Mesenchymal stem cell (in vitro differentiated cells and primary cell): ENCODE measurements at places on chromosomes 7 and 10.

GRCh38 chr7:27078616-27079233 lies 17.1 kb downstream of the HOXA1 start:
- DNase-seq, result no peak

DNA sequence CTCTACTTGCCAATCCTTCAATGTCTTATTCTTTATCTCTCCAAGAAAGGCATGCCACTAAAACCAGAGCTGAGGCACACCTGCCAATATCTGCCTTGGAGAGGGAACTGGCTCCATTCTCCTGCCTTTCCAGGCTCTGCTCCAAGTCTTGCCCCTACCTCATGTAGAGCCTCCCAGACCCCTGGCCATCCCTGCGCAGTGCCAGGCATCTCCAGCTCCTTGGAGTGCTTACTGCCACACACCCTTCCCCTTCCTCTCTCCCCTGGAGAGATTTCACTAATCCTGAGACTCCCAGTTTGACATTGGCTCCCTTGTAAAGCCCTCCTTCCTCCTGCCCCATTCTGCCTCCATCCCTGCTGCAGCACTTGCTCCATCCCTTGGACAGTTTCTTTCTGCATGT lies 255.2 kb upstream of the ZMIZ1 start:
- DNase-seq, result no peak

- no peak for DNase-seq
Observed at GRCh38 chr7:159032753-159033472, 111.8 kb downstream of the VIPR2 start.

DNA sequence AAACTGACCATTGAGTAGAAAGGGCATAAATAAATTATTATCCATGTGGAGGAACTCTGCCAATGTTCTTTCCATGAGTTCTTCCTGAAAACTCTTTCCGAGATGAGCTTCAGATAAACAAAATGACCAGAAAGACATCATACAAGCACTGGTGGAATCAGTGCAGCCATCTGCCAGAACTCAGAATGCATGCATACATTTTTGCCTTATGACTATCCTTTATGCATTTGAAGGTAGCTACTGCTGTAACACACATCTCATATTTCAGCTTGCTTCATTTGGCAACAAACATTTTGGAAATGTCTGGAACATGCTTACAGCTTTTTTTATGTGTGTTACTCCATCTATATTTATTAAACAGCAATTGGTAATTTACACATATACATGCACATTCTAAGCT lies 448.9 kb downstream of the PLXDC2 start:
- DNase-seq, result peak; percentile 15

DNA sequence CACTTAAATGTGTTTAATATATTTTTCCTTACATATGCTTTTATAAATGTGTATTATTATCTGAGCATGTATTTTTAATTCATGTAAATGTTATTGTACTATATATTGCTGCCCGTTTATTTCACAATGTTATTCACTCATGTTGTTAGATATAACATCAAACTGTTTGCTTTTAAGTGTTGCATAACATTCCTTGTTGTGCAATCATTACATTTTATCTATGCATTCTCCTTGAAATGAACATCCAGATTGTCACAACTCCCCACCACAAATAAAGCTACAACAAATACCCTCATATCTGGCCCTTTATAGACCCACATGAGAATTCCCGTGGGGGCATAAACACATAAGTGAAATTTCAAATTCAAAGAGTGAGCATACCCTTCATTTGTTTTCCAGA lies 264.2 kb downstream of the HPSE2 start:
- peak; percentile 55 for DNase-seq

- no peak for DNase-seq
Observed at GRCh38 chr7:113268757-113269156, 150.4 kb upstream of the SMIM30 start.

DNA sequence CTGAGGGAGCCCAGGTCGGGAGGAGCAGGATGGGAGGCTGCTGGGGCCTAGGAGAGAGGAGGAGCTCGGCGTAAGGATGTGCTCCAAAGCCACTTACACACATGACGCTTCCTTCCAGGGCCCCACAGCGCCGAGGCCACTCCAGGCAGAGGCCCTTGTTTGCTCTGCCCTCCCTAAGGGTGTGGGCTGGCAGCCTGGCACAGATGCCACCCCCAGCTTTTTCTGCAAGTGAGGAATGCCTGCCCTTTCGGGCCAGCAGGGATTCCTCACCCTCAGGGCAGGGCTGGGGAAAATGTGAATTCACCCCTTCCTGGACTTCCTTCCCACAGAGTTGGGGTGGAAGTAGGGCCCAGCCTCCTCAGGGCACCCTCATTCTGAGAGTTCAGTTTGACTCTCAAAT lies 5.6 kb upstream of the AQP1 start:
- no peak for DNase-seq

DNA sequence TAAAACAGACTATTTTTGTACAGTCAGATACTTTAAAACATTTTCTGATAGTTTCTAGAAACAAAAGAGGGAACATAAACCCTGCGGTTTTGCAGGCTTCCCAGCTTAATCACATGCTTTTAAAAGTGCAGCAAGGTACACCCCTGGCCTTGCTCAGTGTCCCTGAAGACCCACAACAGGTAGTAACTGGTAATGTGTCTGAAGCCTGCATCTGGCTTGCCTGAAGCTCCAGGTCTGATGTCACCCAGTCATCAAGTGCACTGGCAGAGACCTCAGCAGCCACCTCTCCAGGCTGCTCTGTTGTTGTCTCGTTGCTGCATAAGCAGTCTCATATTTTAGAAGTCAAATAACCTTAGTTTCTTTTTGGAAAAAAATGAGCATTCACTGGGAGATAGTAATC lies 376.1 kb upstream of the MTPN start:
- no peak for DNase-seq

- no peak for DNase-seq
Observed at GRCh38 chr10:43076876-43077420, at the start of gene RET. TSS of gene RET (plus strand) at chr10:43077069. CDS start at chr10:43077259, 190 bp downstream.

GRCh38 chr10:76453332-76453731 lies 1021.9 kb downstream of the LRMDA start:
- DNase-seq, result no peak

DNA sequence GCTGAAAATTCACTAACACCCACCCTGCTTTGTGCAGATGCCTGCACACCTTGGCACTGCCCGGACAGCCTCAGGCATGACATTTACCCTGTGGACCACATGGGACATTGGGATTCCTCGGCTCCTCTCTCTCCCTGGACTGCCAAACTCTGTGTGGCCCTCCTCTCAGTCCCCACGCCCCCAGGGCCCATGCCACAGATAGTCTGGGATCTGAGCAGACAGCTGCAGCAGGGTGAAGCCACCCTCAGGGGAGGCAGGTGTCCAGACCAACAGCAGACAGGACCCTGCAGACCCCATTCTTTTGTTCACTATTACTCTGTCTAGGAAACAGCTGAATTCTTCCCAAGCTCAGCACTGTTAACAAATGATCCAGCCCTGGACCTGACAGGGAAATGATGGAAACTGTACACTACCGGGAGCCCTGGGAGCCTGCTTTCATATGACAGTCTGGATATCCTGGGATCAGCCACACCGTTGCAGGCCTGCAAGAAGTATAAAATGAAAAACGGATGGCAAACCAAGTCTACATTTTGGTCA lies 83.4 kb downstream of the VOPP1 start:
- DNase-seq, result no peak

DNA sequence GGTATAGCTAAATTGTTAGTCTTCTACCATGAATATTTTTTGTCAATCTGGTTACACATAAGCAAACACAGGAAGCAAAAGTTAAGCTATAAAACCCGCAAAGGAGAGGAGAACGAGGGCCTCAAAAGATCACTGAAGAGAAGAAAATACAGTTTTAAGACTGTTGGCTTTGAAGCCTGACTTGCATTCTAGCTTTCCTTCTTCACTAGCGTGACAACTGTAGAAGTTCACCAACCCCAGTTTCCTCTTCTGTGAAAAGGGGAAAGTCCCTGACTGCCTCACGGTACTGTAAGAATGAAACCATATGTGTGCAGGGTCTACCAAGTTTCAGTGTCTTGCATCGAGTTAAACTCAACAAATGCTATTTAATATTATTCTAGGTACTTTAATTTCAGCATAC lies 7.5 kb upstream of the LRRN3 start:
- DNase-seq, result peak; percentile 55

DNA sequence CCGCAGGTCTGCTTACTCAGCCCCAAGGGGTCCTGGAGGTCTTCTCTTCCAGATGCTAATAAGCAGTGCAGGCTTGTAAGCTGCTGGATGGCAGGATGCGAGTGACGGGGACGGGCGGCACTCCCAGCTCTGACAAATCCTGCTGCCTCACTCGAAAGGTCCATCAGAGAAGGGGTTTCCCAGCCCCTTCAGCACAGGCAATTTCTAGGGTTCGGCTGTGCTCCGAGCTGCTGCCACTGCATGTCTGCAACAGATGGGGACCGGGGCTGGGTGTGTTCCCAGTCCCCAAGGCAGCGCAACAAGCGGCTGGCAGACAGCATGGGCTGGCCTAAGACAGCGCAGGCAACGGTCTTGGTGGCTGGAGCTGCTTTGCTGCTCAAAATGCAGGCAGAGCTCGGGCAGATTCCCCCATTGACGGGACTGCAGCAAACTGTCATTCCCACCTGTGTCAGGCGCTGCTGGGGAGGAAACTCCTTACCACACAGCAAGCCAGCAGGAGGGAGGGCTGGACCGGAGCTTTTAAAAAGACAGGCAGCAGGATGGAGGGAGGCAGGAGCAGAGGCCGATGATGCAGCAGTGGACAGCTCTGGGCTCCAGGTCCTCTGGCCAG lies 62.4 kb downstream of the PRKAG2 start:
- no peak for DNase-seq

DNA sequence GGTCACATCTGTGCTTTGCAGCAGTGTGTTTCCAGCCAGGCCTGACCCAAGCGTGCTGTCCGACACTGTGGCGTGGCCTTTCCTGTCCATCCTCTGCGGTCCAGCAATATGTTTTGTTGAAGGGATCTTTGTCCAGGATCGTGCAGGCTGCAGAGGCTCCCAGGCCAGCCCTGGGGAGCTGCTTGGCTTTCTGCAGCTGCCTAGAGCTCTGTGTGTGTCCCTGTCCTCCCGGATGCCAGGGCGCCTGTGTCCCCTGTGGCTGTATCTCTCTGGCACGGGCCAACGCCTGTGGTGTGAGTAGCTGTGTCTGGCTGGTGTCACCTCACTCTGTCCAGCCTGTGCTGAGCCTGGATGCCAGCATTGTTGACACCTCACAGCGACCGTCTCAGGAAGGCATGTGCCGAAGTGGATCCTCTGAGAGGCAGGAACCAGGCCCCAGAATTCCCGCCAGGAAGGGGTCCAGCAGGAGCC lies 94.5 kb downstream of the INPP5A start:
- DNase-seq, result no peak

GRCh38 chr10:78781251-78781913 lies 287.4 kb upstream of the ZMIZ1 start:
- no peak for DNase-seq

DNA sequence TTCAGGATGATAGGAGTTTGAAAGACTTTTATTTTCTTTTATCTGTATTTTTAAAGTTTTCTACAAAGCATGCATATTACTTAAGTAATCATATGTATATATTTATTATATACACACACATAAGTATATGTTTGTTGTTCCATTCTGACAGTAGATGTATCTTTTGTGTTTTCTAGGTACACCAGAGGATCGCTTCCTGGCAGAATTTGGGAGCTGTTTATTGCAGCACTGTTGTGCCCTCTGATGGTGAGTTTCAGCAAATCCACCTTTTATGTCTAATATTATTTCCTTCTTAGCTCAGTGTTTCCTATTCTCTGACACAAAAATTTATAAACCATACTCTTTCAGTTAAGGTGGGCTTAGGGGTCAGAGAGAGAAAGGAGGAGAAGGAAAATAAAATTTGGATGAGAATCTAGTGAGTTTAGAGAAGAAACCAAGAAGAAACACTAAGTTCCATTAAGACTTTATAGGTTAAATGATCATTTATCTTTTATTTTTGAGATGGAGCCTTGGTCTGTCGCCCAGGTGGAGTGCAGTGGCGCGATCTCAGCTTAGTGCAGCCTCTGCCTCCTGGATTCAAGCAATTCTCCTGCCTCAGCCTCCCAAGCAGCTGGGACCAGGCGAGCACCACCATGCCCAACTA lies 59.2 kb upstream of the OIT3 start:
- peak; percentile 76 for DNase-seq

DNA sequence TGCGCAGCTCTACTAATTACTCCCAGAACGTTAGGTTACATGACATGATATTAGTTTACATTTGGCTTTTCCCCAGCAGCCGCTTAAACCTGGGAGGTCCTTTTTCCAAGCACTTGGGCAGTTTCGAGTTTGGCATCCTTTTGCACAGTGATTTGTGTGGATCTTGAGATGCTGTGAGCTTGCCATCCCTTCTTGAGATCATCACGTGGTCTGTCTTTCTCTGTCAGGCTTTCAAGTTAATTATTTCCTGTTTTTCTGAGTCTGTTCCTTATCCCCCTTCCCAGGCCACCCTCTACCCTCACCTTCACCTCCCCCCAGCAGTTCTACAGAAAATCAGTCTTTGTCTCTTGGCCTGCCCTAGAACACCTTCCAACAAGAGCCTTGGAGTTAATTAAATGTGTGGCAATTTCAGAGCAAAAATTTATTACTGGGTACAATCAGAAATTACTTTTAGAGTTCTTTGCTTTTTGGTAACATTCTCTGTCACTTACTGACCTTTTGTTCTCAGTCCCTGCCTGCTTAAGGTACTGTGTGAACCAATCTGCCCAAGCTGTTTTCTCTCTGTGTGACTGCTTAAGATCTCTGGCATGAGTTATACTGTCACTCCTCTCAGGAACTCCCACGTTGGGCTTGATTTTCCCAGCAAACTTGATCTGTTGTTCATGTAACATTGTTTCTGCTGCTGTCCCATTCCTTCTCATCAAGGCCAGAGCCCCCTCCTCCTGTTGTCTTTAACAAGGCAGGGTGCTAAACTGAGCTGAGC lies 3.1 kb upstream of the SLF2 start:
- DNase-seq, result peak; percentile 57

- DNase-seq, result no peak
Observed at GRCh38 chr10:49357910-49358309, 38.0 kb downstream of the DRGX start.

- no peak for DNase-seq
Observed at GRCh38 chr10:127374901-127375300, 174.2 kb upstream of the NPS start.

GRCh38 chr10:114175667-114176066 lies 1.7 kb upstream of the CCDC186 start:
- DNase-seq, result no peak

DNA sequence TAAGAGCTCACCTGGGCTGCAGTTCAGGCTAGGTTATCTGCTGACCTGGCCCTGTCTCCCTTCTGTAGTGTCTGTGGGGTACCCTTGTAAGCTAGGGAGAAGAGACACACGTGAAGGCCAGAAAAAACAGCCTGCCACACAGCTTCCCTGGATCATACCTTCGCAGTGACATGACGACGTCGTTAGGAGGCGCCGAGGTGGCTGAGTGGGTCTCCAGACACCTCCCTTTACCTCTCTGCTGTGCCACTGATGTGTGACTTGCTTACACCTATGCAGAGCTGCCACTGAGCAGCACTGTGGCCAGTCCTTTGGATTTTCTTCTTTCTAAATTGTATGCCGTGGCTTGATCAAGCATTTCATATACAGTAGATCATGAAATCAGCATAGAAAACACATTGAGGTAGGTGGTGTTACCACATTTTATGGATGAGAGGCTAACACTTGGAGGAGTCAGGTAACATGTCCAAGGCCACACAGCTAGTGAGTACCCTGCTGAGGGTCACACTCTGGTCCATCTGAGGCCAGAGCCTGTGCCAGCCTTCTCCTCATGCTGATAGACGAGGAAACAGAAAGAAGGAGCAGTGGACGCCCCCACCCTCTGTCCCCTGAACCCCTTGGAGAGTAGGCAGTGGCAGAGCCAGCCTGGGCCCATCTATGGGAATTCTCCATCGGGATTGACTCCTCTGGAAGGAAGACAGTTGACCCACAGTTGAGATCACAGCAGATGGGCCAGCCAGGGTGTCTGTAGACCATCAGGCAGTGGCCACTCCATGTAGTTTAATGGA lies 23.1 kb downstream of the HTRA1 start:
- no peak for DNase-seq

- no peak for DNase-seq
Observed at GRCh38 chr10:23338886-23339285, 5.7 kb downstream of the C10orf67 start.
